ENCODE measurements at places on chromosomes 6 and 20. TPM values are rescaled to one million over a fixed set of nuclear protein-coding genes. Genes with fewer than 3 reads are reported as not detected.

TNNC2 gene
- polyA plus RNA-seq = 1.5 TPM

DNA sequence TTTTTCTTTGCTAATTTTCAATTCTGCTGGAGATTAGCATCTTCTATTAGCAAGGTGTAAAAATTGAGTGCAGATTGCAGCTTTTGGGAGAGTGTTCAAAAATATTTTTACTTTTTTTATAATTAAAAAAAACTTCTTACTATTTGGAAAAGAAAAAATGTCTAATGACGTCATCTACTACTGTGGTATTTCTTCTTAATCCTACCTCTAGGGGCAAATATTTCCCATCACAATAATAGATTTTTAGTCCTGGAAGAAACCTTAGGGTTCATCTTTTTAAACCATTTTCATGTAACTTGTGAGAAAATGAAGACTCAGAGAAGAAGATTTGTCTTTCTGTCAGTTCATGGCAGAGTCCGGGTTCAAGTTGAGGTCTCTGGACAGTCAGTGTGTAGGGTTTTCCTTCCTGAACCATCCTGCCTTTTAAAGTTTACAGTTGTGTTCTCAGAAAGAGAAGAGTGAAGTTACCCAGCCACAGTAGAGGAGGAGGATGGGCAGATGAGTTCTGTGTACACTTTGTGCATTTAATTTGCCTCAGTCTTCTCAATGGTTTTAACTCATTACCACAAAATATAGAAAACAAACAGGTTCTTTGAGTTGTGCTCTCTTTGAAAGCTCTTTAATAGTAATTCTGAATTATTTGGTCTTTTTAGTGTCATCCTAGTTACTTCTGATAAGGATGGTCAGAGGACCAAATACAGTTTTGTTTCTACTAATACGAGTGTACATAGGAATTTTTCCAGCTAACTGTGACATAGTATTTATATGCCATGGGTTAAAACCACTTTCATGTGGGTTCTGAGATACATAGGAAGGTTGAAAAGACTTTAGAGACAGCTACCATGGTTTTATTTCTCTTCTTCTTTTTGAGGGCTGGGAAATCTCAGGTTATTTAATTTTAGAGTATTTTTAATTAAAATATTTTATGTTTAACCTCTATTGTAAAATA, 184.7 kb downstream of the CDKAL1 start:
- no peak for DNase-seq

DNA sequence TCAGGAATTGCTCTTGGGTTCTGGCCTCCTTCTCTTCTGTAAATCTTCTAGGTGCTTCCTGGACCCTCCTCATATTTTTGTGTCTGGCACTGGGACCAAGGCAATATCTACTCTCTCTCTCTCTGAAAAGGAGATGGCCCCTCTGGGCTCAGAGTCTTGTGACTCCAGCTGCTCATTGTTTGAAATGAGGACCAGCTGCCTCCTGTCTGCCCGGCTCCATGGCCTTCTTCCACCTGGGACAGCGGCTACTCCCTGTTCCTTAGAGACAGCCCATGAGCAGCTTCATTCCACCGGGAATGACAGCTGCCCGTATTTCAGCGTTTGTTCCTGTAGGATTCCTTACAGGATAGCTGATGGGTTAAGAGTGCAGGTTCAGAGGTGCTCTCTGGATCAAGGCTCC, 2.9 kb downstream of the TGM3 start:
- peak; percentile 11 for DNase-seq

GRCh38 chr6:90263633-90264032, 33.0 kb downstream of the BACH2 start:
- DNase-seq = no peak

DNA sequence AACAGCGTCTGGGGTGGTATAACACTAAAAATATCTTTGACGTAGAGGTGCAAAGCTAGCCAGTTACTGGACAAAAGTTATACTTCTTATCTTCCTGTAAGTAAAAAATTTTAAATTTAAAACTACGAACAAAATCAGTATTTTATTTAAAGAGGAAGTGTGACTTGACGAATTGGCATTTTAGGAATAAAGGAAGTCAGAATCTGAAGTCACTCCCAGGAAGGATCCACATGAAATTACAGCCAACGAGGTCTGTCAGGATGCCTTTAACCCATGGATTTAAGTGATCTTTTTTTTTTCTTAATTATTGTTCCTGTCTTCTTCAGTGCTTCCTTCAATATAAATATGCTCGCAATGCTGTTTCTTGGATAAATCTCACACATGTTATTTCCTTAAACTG, 27.2 kb upstream of the SNX9 start:
- DNase-seq = no peak
